Effector CD8-positive, alpha-beta T cell (primary cell): ENCODE measurements at places on chromosomes 16 and 17.
A peak's percentile ranks its signal among the peaks of the same experiment; 100 is the strongest.

- no peak for DNase-seq
Measured at GRCh38 chr17:42833767-42834422, 698 bp downstream of the PSME3 start.

DNA sequence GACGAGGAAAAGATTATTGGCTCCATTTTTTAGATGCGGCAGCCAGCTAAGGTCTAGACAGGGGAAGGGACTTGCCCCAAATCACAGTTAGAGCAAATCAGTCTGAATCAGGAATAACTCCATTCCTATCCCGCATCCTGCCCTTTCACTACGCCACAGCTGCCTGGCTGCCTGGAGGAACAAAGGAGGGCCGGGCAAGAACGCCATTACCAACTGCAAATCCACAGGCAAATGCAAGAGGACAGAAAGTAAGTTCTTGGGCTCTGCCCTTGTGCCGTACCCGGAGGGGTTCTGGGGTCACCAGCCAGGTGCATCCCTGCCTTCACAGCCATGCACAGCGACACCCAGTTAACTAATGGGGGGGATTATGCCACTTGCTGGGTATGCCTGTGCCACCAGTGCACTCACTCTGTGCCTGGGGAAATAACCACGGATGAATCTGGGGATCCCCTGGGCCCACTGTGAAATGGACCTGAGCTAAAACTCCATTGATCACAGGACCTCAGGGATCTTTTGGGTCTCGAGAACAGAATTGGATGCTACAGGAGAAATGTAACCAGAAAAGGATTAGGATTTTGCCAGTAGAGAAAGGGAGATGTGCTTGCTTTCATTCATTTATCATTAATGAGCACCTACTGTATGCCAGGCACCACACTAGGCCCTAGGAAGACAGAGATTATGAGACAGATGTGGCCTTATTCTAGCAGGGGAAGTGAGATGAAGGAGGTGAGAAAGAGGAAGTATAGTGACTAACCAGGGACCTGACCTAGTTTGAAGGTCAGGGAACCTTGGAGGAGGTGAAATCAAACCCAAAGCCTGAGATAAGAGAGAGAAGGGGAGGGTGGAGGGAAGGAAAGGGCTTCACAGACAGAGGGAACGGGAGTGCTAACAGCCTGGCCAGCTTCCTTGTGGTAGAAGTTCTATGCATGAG lies 17.7 kb downstream of the BCL7C start:
- DNase-seq, result no peak

DNA sequence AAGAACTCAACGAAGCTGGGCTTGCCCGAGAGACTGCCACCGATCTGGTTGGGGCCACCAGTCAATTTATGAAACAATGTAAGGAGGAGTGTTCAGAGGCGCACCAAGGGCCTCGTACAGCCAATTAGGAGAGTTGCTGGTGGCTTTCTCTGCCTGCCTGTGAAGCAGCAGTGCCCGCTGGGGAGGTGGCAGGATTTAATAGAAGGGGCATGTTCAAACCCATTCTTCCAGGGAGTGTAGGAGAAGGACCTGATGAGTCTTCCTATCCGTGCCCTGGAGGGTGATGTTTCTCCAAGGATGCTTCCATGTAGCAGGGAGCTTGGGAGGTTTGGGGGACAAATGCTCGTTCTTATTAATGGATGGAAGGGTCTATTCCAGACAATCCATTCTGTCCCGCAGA lies 178.4 kb downstream of the CCDC182 start:
- DNase-seq, result no peak

DNA sequence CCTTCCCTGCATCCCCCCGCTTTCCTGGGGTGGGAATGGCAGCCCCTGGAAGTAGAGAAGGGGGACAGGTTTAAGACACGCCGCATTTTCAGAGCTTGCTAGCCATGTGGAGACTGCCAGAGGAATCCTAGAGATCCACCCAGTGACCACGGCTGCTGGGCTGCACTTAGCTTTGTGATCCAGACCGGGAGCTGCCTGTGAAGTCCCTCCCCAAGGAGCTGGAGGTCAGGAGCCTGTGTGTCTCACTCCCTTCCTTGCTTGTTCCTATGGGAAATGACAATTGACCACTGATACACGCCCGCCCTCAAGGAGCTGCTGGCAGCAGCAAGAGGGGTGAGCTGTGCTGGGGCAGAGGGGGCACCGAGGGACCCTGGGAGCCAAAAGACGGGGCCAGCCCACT lies 73.7 kb downstream of the SREBF1 start:
- no peak for DNase-seq

DNA sequence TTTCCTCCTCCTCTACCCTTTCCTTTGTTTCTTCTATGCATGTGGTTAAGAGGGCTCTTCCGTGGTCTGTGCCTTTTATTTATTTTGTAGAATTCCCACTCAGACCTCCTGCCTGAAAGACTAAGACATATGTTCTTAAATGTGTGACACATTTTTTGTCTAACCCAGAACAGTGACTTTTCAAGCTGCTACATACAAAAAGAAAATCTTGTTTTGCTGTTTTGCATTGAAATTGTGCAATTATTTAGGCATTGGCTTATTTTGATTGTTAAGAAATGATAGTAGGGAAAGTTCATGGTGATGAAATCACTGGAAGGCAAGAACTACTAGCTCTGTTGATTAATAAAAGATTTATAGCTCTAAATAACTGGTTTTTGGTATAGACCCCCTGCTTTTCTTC lies 76.8 kb downstream of the TUBD1 start:
- no peak for DNase-seq

DNA sequence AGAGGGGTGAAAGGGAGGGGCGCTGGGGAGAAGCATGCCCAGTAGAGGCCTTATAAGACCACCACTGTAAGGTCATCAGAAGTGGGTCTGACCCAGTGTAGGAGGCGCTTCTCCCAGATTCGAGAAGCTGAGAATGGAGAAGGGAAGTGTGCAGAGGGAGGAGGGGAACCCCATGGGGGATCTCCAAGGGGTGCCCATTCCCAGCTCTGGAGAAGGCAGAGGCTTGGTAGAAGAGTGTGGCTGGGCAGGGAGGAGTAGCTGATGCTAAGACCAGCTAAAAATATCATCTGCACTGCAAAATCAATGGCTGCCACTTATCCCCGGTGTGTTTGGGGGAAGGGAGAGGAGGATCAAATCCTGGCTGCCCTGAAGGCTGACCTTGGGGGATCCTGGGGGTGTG lies 7.2 kb downstream of the NGFR start:
- no peak for DNase-seq

- no peak for DNase-seq
Measured at GRCh38 chr16:30430428-30430970, 669 bp upstream of the DCTPP1 start.

DNA sequence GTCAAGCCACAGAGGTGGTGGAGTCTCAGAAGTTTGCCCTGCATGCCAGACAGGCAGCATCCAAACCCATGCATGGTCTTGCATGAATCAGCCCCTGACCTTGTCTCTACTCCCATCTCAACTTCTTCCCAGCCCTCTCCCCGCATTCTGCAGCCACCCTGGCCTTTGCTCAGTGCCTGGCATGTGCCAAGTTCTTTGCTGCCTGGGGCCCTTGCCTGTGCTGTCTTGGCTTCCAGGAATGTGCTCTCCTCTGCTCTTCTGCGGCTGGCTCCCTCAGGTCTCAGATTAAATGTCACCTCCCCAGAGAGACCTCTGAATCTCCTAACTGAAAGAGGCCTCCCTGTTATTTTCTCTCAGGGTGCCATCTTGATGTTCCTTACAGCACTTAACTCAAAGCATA lies 17.6 kb downstream of the DRC3 start:
- no peak for DNase-seq

GRCh38 chr17:28551421-28552175 lies 826 bp downstream of the UNC119 start:
- no peak for DNase-seq

DNA sequence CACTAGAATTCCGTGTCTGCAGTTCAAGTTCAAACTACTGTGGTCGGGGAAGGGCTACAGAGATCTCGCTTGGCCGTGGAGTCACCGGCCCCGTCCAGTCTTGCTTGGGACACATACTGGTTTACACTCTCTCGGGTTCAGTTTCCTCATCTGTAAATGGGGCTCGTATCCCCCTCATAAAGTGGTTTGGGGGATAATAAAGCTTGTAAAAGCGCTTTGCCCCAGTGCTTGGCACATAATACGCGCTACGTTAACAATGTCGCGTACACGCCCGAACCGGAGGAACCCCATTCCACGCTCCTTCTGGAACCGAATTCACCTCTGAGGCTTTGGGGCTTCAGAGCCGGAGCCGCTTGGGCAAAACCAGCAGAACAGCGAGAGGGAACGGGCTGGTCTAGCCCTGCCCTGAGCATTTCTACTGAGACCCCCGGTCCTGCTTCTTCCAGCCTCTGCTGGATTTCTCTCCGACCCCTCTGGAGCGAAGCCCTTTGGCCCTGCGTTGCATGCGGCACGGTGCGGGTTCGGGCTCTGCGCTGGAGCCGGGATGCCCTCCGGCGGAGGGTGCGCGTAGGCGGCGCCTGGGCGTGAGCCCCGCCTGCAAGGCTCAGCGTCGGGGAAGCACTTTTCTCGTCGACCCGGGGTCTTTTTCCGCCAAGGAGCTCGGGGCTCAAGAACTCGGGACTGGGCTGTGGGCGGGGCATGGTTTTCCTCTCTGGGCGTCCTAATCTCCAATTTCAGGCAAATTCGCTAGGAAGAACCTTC lies 26.1 kb upstream of the HOXB13 start:
- DNase-seq, result no peak

GRCh38 chr17:45092911-45093430 lies 31.9 kb downstream of the NMT1 start:
- DNase-seq, result no peak

- no peak for DNase-seq
Measured at GRCh38 chr17:50133028-50133768, 3.2 kb upstream of the SAMD14 start.

DNA sequence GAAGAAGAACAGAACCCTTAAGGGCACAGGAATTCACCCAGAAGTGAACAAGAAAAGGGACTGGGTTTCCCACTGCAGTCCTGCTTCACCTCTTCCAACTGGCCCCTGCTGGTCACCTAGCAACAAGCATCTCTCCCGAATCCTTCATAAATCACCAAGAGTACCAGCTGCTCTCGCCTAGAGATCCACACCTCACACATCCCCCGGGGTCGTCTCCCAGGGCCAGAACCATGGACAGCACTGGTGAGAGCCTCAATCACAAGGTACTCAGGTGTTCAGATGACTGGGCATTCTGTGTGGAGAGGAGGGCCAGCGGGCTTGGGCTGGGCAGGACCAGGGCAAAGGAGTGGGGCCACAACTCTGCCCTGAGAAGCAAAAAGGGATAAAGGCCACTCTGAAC lies 65.9 kb downstream of the CCT6B start:
- no peak for DNase-seq

- peak; percentile 33 for DNase-seq
Measured at GRCh38 chr16:3458278-3458851, 14.9 kb downstream of the NAA60 start.

- no peak for DNase-seq
Measured at GRCh38 chr16:81942007-81942601, 69.2 kb downstream of the SDR42E1 start.

GRCh38 chr16:49712542-49712941 lies 143.4 kb downstream of the ZNF423 start:
- no peak for DNase-seq

DNA sequence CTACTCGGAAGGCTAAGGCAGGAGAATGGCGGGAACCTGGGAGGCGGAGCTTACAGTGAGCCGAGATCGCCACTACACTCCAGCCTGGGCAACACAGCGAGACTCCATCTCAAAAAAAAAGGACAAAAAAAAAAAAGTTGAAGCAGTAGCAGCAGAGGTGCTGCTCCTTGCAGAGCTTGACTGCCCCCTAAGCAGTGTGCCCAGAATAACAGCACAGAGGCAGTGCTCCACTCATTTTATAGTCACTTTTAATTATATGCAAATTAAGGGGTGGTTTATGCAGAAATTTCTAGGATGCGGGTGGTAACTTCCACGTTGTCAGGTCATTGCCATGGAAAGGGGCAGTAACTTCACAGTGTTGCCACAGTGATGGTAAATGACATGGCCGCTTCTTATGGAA lies 54.3 kb upstream of the NOL11 start:
- DNase-seq, result no peak

DNA sequence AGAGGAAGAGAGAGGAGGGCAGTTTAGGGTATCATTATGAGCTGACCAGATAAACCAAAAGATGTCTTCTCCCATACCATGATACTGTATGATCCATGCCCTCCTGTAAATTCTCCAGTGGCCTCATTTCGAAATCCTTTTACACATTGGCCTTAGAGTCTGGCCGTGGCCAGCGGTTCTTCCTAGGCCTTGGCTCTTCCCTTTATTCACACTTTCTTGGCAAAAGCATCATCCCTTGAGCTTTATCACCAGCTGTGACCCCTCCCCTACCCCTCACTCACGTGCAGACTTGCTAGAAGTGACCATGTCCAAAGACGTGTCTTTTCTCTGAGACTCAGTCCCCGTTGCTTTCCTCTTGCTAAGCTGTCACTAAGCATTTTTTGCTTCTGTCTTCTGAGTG lies 22.8 kb downstream of the KATNIP start:
- no peak for DNase-seq

- no peak for DNase-seq
Measured at GRCh38 chr17:265718-266117, 84.3 kb upstream of the DOC2B start.

- DNase-seq, result no peak
Measured at GRCh38 chr17:37494971-37495370, 5.3 kb downstream of the DUSP14 start.

DNA sequence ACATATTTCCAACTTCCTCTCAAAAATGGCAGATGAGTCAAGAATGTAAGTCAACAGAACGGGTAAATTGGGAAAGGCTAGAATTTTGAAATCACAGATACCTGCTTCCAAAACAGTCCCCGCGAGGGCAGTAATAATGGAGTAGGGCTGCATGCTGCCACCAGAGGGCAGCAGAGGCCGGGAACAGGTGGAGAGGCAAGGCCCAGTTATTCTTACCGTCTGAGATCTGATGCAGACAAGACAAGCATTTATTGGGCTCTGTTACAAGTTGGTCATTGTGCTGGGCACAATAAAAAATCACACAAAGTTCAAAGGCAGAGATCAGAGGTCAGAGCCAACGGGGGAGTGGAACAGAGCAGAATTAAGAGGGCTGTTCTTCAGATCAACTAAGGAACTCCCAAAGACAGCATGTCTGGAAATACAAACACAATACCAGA lies 8.8 kb upstream of the MLKL start:
- DNase-seq, result peak; percentile 69

GRCh38 chr17:40722241-40722640 lies 18.7 kb upstream of the KRT24 start:
- no peak for DNase-seq

DNA sequence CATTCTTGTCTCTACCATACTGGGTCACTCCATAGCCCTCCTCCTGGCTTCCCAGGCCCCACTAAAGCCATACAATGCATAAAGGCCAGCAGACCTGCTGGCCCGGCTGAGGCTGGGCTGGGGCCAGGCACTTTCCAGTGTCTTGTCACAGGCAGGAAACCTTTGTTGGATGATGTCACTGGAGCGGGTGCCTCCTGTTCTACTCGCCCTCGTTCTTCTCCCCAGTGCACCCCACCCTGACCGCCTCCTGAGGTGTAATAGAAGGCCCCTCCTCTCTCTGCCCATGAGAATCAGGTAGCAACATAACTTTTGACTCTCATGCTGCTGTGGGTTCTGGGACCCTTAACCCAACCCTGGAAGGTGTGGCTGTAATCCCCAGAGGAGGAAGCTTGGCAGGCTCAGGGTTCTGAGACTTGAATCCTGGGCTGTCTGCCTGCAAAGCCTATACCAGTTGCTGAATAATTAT lies 54.2 kb upstream of the IL34 start:
- DNase-seq, result no peak

- no peak for DNase-seq
Measured at GRCh38 chr17:1374431-1375177, 25.4 kb downstream of the YWHAE start.
